ENCODE measurements at places on chromosomes 4 and X.

GRCh38 chr4:101711590-101712260 lies 78.8 kb upstream of the BANK1 start:
- DNase-seq, result no peak

DNA sequence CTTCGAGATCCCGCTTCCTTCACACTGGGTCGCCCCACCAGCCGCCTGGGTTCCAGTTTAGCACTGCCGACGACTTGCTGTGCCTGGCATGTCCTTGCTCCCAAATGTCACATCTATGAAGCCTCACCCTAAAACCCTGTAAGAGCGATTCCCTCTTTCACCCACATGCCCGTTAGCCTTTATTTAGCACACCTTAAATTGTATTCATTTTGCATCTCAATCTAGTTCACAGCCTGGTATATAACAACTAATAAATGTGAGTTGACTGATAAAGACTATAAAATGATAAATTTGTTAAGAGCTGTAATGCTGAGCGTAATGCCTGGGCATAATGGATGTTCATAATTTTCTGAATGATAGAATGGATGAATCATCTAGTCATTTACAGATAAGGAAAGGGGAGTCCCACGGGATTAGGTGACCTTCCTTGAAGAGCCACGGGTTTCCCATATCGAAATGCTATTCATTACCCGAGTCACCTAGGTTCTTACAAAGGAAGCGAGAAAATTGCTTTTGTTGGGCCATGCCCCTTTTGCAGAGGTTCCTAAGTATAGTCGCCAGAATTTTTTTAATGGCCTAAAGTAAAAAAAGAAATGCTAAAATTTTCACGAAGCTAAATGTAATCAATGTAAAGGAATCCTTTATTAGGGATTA lies 1.1 kb upstream of the AP1S2 start:
- DNase-seq, result no peak

GRCh38 chr4:122689972-122690371 lies 42.5 kb upstream of the BBS12 start:
- no peak for DNase-seq

- DNase-seq, result no peak
These were observed 45.0 kb upstream of the IL13RA1 start for GRCh38 chrX:118682258-118683014.

- DNase-seq, result no peak
These were observed 81.8 kb upstream of the JADE1 start for GRCh38 chr4:128727658-128728057.

GRCh38 chr4:78332976-78333375 lies 218.6 kb upstream of the ANXA3 start:
- no peak for DNase-seq

- no peak for DNase-seq
These were observed 37.4 kb upstream of the RXFP1 start for GRCh38 chr4:158484173-158484885.

- DNase-seq, result no peak
These were observed 440.0 kb downstream of the PCDH7 start for GRCh38 chr4:31160146-31160545.

DNA sequence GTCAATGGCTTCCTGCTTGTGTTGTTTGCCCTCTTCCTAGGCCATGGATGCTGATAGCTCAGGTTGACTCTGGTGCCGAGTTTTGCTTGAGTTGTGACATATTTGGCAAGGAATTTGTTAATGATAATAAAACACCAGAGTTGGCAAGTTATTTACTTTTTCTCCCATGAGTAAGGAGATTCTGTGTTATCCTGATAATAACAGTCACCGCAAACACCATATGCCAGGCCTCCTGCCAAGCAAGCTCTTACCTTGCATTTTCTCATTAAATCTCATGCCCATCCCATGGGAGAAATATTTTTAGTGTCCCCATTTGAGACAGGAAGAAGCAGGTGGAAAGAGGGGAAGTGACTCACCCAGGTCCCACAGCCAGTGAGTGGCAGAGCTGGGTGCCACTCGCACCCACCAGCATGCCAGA lies 67.4 kb upstream of the CLCN4 start:
- no peak for DNase-seq

DNA sequence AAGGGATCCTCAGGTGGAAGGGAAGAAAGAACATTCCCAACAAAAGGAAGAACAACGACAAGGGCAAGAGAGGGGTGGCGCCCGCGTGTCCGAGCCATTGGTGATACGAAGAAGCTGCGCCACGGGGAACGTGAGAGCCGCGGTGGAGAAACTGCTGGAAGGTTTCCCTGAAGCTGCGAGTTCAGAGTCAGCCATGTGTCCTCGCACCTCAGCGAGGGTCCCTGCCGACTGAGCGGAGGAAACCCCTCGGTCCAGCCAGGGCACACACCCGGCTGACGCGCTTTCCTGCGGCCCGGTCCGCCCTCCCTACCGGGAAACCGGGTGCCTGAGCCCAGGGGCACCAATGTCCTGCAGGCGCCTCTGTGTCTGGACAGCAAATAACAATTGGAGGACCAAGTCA lies 18.0 kb downstream of the IRF2 start:
- DNase-seq, result no peak

GRCh38 chrX:15343075-15343476 lies 7.8 kb upstream of the PIGA start:
- no peak for DNase-seq

- DNase-seq, result no peak
These were observed 16.0 kb upstream of the HPGD start for GRCh38 chr4:174538123-174538875.

- no peak for DNase-seq
These were observed 217.4 kb upstream of the GIMD1 start for GRCh38 chr4:106585915-106586349.

DNA sequence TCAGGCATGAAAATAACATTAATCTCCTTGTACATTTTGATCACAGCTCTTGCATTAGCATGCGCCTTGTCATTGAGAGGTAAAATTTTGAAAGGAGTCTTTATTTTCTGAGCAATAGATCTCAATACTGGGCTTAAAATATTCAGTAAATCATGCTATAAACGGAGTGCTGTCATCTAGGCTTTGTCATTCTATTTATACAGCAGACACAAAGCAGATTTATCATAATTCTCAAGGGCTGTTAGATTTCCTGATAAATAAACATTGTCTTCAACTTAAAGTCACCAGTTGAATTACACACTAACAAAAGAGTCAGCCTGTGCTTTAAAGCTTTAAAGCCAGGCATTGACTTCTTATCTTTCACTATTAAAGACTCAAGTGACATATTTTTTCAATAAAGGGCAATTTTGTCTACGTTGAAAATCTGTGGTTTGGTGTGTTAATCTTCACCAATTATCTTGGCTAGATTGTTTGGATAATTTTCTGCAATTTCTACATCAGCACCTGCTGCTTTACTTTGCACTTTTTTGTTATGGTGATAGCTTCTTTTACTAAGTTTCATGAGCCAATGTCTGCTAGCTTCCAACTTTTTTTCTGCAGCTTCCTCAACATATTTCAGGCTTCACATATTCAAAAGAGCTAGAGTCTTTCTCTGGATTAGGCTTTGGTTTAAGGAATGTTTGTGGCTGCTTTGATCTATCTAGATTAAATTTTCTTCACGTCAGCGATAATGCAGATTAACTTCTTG lies 27.9 kb upstream of the UGT2B4 start:
- no peak for DNase-seq

DNA sequence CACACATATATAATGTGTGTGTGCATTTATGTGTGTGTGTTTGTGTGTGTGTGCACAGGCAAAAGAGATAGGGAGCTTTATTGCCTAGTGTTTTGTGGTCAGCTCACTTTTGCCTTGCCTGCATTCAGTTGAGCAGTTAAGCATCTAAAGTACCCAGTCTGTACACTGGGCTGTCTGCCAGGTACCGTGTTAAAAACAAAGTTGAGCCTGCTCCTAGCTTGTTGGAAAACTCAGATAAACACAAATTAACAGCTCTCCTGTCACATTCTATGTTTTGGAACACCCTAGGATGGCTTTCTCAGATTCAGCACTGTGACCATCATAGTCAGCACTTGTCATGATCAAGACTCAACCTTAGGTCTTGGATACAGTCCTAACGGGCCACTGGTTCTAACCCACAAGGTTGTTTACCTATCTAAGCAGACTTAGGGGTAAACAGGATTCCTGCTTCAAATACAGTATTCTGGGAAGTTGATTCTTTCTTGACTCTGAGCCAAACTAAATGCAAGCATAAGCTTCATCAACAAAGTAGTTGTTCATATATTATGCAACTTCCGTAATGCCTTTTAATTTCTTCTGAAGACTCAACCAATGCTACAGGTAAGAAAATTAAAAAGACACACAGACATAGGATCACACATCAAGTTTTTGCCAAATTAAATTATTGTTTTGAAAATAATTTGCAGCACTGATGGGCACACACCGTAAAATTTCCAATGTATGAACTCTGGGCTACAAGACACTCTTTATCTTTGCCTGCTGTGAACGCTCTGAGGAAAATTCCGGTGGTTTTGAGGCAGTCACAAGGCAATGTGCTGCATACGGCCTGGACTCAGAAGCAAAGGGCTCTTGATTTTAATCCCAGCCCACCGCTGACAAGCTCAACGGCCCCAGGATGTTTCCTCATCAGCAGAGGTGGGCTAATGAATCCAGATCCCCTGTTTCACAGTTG lies 11.3 kb upstream of the CD99 start:
- no peak for DNase-seq

- DNase-seq, result no peak
These were observed 31.3 kb downstream of the EMCN start for GRCh38 chr4:100486496-100486895.

DNA sequence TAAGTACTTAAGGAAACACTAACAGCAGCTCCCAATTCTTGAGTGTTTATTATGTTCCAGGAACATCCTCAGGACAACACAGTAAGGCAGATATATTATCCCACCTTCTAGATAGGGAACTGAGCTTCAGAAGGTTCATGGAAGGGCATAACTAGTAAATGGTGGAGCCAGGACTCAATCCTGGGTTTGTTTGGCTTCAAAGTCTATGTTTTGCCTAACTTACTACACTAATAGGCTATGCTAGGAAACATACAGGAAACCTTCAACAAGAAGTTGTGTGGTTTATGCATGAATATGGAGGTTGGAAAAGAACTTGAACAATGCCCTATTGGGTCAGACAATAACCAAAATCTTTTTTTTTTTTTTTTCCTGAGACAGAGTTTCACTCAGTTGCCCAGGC lies 72.5 kb upstream of the GPR34 start:
- no peak for DNase-seq

DNA sequence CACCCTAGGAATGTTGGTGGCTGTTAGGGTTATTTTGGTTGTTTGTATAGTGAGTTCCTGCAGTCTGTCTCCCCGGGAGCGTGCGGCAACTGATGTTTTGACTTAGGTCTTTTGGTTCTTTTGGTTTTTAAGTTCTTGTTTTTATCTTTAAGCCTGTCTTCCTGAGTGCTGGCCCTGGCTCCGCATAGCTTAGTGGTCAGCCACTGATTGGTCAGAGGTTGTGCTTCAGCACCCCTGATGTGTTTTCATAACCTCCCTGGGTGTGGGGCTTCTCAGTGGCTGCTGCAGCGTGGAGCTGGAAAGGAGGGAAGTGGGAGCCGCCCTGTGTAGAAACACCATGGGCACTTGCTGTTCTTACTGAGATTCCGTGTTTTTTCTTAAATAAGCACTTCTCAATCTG lies 5.1 kb downstream of the PIGG start:
- DNase-seq, result no peak

GRCh38 chr4:138887341-138887740 lies 128.2 kb upstream of the NOCT start:
- no peak for DNase-seq

DNA sequence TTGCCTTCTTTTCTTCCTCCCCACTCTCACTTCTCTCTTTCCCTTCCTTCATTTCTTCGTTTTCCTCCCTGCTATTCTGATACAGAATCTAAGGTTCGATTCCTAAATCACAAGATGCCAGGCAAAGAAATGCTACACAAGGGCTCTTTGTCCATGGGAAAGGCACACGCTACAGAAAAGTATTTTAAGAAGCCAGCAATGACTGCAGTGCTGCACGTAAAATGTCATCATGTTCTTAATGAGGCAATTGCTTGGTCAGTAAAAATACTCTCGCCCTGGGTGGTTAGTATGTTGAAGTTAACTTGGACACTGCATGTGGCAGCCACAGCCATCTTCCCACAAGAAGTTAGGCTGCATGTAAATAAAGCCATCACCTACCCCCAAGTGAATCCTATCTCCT lies 178.4 kb downstream of the DHX15 start:
- DNase-seq, result no peak

GRCh38 chr4:106650701-106651100 lies 282.1 kb upstream of the GIMD1 start:
- no peak for DNase-seq

DNA sequence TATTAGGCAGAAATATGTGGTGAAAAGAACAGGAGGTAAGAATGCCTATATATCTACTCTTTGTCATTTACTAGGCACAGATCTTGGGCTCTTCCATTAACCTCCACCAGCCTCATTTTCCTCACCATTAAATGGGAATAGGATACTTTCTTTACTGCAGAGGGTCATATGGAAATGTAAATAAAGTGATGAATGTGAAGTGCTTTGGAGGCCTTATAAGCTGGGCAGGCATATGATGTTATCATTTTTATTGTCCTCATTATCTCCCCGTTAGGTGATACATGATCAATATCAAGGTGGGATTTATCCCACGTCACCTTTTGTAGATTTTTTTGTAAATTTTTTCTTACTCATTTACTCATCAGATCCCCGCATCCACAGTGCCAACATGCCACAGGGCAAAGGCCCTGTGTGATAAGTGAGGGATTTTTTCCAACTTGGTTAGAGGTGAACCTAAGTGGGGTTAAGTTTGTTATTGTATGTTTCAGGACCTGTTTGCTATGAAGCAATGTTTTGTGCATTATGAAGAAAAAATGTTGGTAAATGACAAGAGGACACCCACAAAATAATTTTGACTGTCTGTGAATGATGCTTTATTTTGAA lies 107.8 kb downstream of the SLC4A4 start:
- DNase-seq, result no peak

DNA sequence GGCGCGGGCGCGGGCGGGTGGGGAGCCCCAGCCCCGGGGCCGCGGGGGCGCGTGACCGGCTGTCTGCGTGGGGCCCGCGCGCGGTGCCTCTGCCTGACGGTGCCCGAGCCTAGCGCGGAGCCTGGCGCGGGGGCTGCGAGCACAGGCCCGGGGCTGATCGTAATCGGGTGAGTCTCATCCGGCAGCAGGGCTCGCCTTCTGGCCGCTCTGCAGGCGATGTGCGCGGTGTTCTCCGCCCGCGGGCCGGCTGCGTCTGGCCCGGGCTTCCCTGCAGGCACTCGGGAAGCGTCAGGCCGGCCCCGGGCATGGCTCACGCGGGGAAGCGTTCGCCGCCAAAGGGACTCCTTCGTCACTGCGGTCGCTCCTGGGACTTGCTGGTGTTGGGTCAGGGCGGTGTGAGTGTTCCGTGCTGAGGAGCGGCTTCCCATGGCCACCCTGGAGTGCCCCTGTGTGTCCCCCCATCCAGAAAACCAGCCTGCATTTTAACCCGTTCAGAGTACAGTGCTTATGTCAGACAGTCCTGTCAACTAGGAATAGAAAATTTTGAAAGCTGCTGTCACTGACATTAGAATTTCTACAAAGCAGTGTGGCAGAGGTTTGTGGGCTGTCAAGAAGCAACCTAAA lies 40.6 kb downstream of the FAM149A start:
- DNase-seq, result no peak

GRCh38 chrX:6574762-6575161 lies 39.8 kb upstream of the VCX3A start:
- peak; percentile 26 for DNase-seq

Data from nephron progenitor cell (in vitro differentiated cells).